Stimulated activated CD8-positive, alpha-beta memory T cell treated with anti-CD3 and anti-CD28 coated beads, Interleukin-7, amount 100 ng/mL, for 4 hours (primary cell): ENCODE measurements at places on chromosomes 6 and 20.

- DNase-seq: no peak
Observed at GRCh38 chr6:125812394-125813292, 21.9 kb downstream of the NCOA7 start.

DNA sequence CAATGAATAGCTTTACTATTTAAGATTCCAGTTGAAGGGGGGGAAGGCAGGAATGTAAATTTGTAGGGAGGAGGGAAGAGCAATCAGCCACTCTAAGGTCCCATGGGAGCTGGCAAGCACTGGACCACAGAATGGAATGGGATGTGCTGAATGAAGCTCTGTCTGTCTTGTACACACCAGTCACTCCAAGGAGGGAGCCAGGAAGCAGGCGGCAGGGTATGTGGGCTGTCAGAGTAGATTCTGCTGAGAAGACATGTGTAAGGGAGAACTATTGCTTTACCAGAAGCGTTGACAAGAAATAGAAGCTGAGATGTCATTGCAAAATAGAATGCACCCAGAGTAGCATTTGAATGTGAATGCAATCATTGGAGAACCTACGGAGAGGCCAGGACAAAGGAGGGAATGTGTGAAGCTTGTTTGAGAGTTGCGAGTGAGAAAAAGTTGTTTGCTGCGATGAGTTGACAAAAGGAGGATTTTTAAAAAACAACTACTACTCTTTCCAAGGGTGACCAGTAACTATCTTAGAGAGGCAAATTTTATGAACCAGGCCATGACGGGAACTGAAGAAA is 25.2 kb upstream of the PDE7B start:
- no peak for DNase-seq

DNA sequence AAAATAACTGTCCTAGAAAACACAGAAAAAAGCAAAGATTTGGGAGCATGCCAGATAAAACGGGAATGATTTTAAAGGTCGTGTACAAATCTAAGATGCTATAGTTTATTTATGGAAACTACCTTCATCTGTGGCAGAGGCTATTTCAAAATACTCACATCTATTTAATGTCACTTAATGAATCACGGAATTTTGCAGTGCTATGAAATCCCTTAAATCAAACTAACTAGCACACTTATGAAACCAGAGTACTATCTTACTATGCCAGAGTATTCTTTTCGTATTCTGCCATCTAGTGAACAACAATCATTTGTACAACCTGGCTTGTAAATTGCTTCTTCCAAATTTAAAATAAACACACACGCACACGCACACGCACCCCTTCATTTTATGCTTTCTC is 77.9 kb upstream of the BMP5 start:
- no peak for DNase-seq

DNA sequence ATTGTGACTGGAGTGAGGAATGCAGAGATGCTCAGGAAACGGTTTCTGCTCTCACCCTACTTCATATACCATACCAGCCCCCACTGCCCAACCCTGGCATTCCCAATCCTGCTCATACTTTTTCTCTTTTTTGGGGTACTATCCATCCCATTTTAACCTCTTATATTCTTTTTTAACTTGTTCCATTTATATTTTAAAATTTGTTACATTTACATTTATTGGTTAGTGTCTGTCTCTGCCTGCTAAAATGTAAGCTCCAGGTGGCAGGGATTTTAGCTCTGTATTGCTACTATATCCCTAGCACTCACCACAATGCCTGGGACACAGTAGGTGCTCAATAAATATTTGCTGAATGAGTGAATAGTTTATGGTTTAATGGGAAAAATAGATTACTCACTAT is 8.1 kb downstream of the FERMT1 start:
- no peak for DNase-seq

DNA sequence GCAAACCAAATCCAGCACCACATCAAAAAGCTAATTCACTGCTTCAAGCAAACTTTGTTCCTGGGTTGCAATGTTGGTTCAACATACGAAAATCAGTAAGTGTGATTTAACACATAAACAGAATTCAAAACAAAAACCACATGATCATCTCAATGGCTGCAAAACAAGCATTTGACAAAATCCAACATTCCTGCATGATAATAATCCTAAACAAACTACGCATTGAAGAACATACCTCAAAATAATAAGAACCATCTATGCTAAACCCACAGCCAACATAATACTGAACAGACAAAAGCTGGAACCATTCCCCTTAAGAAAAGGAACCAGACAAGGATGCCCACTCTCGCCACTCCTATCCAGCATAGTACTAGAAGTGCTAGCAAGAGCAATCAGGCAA is 49.9 kb downstream of the RNGTT start:
- DNase-seq: no peak

GRCh38 chr6:68628161-68628560 is 6.9 kb upstream of the ADGRB3 start:
- no peak for DNase-seq

DNA sequence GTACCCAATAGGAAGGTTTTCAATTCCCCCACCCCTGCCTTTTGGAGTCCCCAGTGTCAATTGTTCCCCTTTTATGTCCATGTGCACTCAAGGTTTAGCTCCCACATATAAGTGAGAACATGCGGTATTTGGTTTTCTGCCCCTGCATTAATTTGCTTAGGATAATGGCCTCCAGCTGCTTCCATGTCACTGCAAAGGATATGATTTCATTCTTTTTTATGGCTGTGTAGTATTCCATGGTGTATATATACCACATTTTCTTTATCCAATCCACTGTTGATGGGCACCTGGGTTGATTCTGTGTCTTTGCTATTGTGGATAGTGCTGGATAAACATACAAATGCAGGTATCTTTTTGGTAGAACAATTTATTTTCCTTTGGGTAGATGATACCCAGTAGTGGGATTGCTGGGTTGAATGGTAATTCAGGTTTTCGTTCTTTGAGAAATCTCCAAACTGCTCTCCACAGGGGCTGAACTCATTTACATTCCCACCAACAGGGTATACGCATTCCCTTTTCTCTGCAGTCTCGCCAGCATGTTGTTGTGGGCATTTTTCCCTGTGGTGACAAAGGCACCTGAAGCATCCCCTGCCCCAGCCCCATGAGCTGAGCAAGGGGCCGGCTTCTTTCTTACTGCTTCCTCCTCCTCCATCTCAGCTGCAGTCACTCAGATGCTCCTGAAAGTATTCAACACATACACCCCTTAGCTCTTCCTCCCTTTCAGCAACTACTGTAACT is 66.7 kb downstream of the ELOVL2 start:
- DNase-seq: no peak

DNA sequence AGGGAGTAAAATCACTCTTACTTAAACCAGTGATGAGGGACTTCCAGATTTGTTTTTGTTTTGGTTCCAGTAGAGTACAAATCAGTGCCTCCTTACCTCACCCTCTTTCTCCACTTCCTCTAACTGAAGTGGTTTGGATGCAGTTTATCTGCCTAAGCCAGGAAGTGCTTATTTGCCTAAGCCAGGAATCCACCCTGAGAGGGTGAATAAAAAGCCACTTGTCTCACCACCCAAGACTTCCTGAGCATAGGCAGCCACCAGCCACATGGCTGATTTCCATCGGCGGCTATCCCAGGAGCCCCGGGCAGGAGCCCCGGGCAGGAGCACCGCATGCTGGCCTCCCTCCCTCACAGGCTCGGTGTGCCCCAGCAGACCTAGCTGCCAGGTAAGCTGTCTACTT is 12.0 kb downstream of the LRP11 start:
- no peak for DNase-seq
